Fibroblast of lung (primary cell): ENCODE measurements at places on chromosomes 5 and 9. TPM values are rescaled to one million over a fixed set of nuclear protein-coding genes. Genes with fewer than 3 reads are reported as not detected.

The GNE gene
- 22.9 and 31.2 TPM in 2 replicates for total RNA-seq

The INSL4 gene
- not detected in 2 replicates for total RNA-seq

- no peaks in the 10 kb centered on the region for H3K4me1 ChIP-seq
- no peak overlapping the region for H3K27ac ChIP-seq
These were observed 72.4 kb upstream of the SNX2 start for GRCh38 chr5:122702524-122702875.

The ZNF462 gene
- total RNA-seq, result 19.5 and 27.4 TPM in 2 replicates

DNA sequence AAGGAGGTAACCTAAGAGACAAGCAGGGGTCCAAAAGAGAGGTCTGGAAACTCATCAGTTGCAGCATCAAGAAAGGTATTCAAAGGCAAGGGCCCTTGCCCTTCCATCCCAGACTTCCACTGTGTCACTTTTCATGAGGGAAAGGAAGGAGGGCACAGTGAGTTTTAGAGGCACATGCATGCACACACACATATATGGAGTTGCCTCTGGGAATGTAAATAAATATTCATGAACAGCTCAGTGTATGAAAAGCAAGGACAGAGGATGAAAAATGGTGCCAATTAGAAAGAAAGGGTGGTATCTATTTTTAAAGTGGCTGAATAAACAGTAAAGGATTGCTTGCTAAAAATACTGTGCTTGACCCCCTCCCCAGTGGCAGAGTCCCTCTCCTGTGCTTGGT lies 105.3 kb upstream of the LRRTM2 start:
- no peaks in the 10 kb centered on the region for H3K27me3 ChIP-seq
- no peak for DNase-seq
- H3K4me1 ChIP-seq, result peaks cover 5% of the 10 kb centered on the region

DNA sequence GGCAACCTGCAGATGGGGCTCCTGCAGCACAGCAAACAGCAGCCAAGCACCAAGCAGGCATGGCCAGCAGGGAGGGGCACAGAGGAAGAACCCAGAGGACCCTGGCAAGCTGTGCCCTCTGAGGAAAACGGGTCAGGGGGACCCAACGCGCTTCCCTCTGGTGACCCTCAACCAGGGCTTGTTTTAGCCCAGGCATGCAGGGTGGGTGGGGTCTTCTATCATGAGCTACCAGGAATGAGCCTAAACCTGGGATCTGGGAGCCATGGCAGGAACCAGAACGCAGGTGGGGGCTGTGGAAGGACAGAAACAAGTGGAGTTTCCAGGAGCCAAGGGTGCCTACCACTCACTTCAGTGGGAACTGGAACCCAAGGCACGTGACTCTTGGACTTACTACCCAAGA lies 20.9 kb downstream of the IPPK start:
- no peak for DNase-seq
- no peaks in the 10 kb centered on the region for H3K4me1 ChIP-seq
- H3K4me3 ChIP-seq, result no peak overlapping the region
- peaks cover 10% of the 10 kb centered on the region for H3K36me3 ChIP-seq
- H3K27me3 ChIP-seq, result no peaks in the 10 kb centered on the region
- no peak overlapping the region for H3K27ac ChIP-seq

The DOK3 gene
- total RNA-seq, result 0.99 and 2.1 TPM in 2 replicates

DNA sequence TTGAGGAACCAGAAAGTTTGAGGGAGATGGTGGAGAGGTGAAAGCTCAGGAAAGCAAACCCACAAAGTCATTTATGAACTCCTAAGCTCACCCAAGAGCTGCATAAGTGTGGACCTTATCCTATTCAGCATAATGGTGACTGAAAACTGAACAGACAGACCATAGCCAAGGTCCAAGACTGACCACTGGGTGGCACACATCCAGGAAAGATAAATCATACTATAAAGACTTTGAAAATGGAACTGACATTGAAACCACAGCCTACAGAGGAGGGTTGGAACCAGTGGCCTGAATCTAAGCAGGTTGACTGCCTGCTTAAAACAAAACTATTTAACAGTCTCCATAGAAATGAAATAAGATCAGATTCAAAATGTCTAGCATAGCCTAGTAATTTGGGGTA lies 121.0 kb upstream of the RGS7BP start:
- DNase-seq, result peak; percentile 1
- H3K36me3 ChIP-seq, result no peaks in the 10 kb centered on the region
- H3K27me3 ChIP-seq, result no peaks in the 10 kb centered on the region

GRCh38 chr9:38090170-38090569 lies 21.1 kb upstream of the SHB start:
- H3K4me1 ChIP-seq, result no peaks in the 10 kb centered on the region
